ENCODE measurements at places on chromosomes 16 and 17.

GRCh38 chr16:4212934-4213296 lies 29.0 kb downstream of the SRL start:
- no peak for DNase-seq

DNA sequence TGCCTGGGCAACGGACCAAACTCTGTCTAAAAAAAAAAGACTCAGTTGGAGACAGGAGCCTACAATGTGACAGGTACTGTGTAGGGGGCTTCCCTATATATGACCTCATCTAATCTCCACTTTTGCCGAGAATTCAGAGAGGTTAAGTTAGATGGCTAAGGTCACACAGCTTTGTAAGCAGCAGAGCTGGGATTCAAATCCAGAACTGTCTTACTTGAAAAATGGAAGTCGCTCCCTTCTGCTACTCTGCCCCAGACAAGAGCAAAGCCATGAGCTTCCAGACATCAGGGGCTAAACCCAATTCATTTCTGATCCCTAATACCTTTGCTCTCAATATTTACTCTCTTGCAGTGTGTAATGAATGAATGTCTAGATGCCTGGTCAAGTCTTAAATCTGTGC lies 41.5 kb upstream of the ABCC12 start:
- DNase-seq = no peak

DNA sequence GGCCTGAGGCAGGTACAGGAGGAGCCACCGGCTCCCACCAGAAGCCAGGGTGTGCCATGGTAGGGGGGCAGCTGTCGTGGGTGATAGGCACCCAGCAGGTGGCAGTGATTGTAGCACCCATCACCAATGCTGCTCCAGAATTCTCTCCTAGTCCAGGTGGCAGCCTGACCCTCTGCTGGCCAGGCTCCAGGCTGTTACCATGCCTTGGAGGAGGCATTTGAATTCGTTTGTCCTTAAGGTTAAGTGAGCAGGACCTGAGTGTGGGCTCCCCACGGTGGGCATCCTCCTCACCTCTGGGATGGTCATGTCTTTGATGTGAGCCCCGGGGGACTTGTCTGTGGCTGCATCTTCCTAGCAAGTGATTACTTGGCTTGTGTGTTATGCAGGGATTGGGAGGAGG lies 59.4 kb downstream of the RGS9 start:
- DNase-seq = no peak

GRCh38 chr16:50386139-50386538 lies 17.4 kb upstream of the BRD7 start:
- no peak for DNase-seq

DNA sequence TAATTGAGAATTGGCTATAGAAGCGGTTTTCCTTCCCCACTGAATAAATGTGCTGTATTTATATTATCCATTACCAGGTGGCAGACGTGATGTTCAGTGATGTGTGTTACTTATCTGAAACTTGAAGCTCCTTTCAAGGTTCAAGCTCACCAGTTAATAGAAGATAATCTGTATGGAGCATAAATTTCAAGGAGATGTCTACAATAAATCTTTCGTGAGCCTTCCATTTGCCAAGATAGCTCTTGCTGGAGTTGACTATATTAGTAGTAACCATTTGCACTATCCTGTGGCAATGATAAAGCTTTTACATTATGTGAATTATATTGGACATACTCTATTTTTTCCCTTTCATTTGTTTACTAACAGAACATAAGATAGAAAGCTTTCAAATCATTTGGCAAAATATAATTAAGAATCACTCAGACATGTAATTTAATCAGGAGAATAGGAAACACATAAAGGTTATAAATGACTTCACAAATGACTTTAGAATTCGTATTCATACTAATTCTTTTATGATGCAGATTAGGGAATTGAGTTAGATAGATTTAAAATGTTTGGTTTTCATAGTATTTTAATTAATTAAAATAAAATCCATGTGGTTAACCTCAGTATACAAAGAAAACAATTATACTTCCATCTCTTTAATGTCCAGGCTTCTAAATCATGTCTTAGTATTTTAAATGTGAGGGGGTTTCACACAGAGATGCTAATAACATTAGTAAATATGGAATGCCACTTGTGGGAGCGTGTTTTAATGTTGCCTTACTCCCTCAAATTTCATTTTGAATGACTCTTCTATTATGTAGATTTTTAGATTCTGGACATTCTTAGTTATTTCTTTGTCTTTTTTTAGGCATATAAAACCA lies 664.4 kb upstream of the CDH8 start:
- DNase-seq = no peak

DNA sequence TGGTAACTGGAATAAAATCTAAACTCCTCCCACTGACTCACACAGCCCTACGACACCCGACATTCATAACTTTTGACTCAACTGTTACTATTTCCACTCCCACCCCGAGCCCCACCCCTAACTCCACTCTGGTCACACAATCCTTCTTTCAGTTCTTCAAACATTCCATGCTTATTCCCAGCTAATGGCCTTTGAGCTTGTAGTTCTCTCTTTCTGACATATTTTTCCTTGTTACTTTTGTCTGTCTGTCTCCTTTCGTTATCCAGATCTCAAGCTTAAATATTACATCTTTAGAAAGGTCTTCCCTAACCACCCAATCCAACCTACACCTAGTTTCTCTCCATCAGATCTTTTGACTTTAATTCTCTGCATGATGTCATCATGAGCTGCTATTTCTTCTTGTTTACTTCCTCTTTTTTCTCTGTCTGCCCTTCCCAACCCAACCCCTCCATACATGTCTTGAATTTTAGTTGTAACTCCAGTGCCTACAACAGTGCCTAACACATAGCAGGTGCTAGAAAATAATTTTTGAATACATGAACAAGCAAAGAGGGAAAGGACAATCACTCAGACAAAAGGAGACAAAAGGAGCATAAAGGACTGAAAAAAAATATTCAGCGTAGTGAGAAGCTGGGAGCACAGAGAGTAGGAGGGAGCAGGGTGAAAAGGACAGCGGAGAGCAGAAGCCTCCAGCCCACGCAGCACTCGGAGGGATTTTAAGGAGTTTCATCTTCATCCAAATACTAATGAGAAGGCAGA lies 65.2 kb upstream of the SMIM36 start:
- DNase-seq = no peak

- peak; percentile 47 for DNase-seq
Observed at GRCh38 chr17:37527249-37527851, 37.7 kb downstream of the DUSP14 start.

DNA sequence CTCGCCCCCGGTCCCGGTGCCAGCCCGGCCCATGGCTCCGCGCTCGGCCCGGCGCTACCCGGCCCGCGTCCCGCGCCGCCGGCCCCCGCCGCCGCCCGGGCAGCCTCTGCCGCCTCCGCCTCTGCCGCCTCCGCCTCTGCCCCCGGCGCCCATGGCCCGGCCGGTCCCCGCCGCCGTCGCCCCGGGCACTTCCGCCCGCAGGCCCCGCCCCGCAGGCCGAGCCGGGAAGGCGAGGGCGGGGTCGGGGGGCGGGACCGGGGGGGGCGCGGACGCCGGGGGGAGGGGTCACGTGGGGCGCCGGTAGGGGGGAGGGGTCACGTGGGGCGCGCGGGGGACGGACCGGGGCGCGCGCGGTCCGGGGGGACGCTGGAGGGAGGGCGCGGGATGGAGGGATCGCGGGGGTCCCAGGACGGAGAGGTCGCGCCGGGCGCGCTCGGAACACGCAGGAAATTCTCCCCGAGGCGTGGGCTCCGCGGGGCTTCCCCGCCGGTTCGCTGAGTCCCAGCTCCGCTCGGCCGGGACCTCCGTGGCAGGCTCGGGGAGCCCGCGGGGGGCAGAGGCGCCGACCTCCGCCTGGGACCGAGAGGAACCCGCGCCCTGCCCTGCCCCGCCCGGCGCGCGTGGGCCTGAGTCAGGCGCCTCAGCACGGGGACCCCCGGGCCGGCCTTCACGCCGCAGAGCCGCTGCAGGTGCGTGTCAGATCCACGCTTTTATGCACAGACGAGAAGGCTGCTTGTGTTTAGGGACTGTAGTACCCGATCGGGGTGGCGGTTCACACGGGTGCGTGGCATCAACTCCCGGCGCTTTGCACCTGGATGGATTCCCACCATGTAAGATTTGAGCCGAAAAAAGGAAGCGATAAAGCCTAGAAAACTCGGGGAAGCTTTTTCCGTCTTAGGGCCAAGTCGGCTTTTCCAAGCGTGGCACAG lies at the start of gene PGAP6:
TSS of gene PGAP6 (minus strand) at position 190 of the 929 bp plus-strand sequence. CDS start at position 33, 157 bp downstream.
- DNase-seq = no peak

GRCh38 chr17:28488533-28489276 lies 15.3 kb downstream of the SLC13A2 start:
- no peak for DNase-seq

DNA sequence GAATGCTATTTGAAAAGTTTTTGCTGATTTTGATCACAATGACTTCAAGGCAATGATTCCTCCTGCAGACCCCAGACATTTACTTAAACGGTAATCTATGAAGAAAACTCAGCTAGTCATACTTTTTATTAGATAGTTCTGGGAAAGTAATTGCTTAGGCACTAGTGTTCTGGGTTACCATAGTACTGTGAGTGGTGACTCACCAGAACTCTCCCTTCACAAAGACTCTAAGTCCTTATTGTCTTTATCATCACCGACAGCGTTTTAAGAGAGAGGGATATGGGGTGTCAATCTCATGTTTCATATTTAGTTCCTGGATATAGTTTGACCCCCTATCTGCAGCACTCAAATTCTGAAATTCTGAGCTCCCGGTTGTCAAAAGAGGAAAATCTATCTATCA lies 43.0 kb upstream of the CDH8 start:
- no peak for DNase-seq

GRCh38 chr16:68283346-68283745 lies 19.0 kb downstream of the SLC7A6 start:
- DNase-seq = no peak

DNA sequence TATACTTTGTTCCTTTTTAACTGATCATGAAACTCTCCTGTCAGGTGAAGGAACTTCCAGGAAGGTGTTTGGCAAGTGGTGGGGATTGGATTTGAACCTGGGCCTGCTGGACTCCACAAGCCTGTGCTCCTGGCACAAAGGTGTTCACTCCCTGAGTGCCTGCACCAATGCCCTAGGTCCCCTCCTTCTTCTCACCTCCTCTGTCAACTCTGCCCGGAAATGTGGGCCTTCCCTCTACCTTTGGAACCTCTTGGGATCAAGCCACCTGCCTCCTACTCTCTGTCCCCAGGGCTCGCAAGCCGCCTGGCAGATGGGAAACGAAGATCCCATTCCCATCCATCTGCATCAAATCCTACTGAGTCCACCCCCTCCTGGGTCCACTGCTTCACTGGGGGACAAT lies 40.0 kb downstream of the RTN4RL1 start:
- DNase-seq = no peak

- DNase-seq = no peak
Observed at GRCh38 chr17:64983708-64984107, 64.4 kb upstream of the LRRC37A3 start.

- no peak for DNase-seq
Observed at GRCh38 chr16:50059111-50059510, 6.7 kb upstream of the HEATR3 start.

DNA sequence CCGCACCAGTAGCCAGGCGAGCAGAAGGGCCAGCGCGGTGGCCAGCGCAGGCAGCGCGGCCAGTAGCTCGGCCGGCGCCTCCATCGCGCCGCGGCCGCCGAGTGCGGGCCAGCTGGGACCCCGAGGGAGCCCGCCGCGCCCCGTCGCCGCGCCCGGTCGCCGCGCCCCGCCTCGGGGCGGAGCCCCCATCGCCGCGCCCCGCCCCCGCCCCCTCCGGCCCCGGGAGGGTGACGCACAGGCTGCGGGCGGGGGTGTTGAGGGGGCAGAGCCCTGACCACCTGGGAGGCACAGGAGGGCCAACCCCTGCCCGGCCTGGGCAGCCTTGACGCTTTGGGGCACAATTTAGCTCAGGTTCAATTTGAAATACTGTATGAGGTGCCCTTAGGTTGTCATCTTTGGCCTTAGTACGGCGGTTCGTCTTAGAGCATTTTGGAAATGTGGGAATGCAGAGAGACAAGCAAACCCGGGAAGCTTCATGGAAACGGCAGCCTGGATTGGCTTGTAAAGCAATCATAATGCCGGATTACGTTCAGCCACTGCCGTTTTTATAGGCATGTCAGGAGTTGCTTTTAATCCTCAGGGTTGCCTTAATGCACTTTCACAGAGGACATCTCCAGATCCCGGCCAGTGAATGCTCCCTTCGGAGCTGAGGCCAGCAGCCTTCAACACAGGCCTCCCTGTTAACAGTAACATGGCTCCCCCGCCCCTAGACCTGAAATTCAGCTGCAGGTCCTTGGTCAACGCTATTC lies at the start of gene MXRA7:
TSS of gene MXRA7 (minus strand) at position 103 of the 749 bp plus-strand sequence. CDS start at position 84, 19 bp downstream.
- no peak for DNase-seq

DNA sequence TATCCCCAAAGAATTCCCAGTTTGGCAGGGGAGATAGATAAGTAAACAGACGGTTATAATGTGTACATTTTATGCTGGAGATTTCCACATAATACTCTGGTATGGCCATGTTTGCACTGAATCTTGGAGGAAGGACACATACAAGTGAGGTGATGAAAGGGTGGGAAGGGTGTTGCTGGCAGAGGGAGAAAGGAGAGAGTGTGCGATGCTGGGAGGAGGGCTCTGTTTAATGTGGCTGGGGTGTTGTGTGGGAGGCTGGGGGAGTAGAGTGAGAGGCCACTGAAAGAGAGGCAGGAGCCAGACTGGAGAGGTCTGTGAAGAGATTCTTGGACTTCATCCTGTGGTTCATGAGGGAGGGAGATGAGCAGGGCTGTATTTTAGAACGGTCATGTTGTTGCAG lies 87.6 kb downstream of the SPACA3 start:
- no peak for DNase-seq

- no peak for DNase-seq
Observed at GRCh38 chr17:33615861-33616260, 322.8 kb upstream of the ASIC2 start.

GRCh38 chr17:73847952-73848351 lies 203.7 kb upstream of the SDK2 start:
- DNase-seq = no peak

DNA sequence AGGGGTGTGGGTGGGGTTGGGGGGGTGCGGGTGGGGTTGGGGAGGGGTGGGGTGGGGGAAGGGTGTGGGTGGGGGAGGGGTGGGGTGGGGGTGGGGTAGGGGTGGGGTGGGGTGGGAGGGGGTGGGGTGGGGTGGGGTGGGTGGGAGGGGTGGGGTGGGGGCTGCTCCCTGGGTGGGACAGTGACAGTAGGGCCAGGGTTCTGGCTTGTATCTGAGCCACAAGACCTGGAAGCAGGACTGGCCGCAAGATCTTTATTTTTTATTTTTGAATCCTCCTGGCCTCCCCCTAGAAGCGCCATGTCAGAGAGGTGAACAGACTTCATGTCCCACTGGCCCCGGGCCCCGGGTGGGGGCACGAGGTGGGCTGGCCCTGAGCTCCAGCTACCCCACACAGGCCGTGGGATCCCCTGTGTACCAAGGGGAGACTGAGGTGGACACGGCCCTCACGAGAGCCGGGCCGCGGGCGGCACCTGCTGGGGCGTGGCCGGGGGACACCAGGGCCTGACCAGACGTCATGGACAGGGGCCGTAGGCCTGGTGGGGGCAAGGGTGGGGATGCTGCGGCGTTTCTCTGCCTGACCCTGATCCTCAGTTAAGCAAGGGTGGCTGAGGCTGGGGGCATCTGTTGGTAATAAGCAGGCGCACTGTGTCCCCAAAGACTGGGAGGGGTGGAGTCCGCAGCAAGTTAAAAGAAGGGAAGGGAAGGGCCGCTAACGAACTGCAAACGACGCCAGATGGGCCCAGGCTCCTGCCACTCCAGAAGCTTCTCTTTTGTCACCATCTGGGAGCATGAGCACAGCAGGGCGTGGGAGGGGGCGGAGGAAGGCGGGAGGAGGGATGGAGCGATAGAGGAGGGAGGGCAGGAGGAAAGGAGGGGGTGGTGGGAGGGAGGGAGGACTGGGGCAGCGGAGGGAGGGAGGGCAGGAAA lies 22.3 kb upstream of the PABPN1L start:
- no peak for DNase-seq

GRCh38 chr17:46157443-46158062 lies 35.7 kb downstream of the KANSL1 start:
- DNase-seq = no peak
